Activated CD4-positive, CD25-positive, alpha-beta regulatory T cell (primary cell): ENCODE measurements at places on chromosomes 16 and 17.

- DNase-seq, result no peak
These were observed 272.4 kb upstream of the CDH11 start for GRCh38 chr16:65394281-65394680.

GRCh38 chr17:3954086-3954485 lies 10.2 kb downstream of the ATP2A3 start:
- DNase-seq, result no peak

GRCh38 chr16:24534620-24535019 lies 4.7 kb upstream of the RBBP6 start:
- no peak for DNase-seq

GRCh38 chr16:12674071-12674470 lies 129.6 kb downstream of the CPPED1 start:
- DNase-seq, result no peak

- no peak for DNase-seq
These were observed 5.0 kb upstream of the ADGRG1 start for GRCh38 chr16:57623251-57624043.

DNA sequence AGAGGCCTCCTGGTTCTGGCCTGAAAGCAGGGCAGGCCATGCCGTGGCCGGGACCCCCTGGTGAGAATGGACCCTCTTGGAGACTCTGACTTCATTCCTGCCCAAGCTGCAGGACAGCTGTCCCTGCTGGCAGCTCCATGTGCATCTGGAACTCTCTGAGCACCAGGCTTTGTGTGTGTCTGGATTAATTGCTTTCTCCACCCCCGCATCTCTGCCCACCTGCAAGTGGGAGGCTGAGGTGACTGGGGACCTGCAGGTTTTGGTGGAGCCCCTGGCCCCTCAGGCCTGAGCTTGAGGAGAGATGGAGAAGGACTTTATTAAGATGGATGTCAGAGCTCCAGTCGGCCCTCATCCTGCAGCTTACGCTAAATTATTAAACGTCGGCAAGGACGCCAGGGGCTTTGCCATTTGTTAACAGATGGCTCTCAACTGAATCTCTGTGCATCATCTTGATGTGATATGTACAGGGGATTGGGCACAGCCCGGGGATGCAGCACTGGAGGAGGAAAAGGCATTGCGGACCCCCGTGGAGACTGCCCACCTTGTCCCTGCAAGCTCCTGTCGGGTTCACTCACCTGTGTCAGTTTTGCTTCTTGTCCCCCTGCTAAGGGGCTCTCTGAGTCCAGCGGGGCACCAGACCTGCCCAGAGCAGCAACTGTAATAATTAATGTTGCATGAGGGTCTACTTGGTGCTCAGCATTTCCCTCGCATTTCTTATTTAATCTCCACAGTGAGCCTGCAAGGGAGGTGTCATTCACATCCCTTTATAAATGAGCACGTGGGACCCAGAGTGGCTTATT lies 154.1 kb upstream of the RPL38 start:
- DNase-seq, result no peak

DNA sequence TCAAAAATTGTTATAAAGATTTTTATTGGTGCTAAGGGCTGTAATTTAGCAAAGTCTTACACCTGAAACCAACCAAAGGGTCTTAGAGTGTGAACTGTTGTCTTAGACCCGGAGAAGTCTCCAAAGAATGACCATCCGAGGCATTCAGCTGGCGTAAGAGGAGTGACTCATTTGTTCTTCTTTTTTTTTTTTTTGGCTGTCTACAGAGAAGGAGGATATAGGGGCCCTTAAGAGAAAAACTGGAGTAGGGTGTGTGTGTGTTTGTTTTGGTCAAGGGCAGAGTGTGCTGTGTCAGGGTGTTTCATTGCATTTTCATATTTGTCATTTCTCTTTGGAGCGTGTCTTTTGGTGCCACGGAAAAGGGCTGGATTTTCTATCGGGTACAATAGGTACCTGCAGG lies 508.0 kb downstream of the WWOX start:
- DNase-seq, result no peak
